Epithelial cell of umbilical artery (primary cell): ENCODE measurements at places on chromosomes 7 and 10. TPM values are rescaled to one million over a fixed set of nuclear protein-coding genes. Genes with fewer than 3 reads are reported as not detected.

Gene OR9A2
- not detected in 2 replicates for total RNA-seq

Gene ASB4
- not detected in 2 replicates for total RNA-seq

Gene PCLO
- total RNA-seq: under 0.01 TPM in 2 replicates

Gene VPS26A
- 36.7 and 42.9 TPM in 2 replicates for total RNA-seq

Gene AGR3
- total RNA-seq: not detected in 2 replicates
